ENCODE measurements at places on chromosomes 2 and 18.

DNA sequence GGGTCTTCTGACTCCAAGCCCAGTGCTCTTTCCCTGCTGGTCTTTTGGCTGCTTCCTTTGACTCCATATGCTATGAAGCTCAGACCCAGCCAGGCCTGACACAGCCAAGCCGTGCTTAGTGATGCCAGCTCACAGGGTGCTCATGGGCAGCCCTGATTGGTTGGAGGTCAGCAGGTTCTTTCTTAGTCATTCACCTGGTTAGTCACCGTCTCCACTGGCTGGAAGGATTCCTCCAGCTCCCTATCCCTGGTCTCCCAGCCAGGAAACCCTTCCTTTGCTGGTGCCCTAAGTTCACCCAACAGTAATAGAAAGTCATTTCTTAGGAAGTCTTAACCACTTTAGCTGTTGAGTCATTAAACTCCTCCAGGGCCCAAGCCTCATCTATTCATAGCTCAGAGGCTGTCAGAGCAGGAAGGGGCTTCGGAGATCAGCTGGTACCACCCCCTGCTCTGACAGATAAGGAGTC lies 3.9 kb downstream of the KCNK3 start:
- DNase-seq = no peak

- no peak for DNase-seq
These were observed 590.6 kb downstream of the DSC3 start for GRCh38 chr18:30451981-30452380.

DNA sequence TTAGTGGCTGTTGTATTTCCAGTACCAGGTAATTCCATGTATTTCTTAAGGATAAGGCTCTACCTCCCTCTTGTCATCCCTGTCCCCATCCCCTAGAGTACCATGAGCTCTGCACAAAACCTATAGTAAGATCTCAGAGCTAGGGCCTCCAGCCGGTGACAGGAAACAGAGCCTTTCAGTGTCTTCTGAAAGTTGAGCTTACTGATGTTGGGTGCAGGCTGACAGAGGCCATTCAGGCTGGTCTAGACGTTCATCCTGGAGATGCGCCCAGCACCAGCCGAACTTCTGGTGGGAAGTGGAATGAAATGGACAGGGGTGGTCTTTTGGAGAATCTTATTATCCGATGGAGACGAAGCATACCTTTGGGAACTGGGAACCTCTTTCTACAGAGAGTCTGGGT lies 16.7 kb upstream of the LYPD6B start:
- DNase-seq = no peak

GRCh38 chr2:192267484-192267883 lies 72.8 kb upstream of the TMEFF2 start:
- DNase-seq = no peak
